ENCODE measurements at places on chromosomes 1 and 21.

GRCh38 chr1:231940701-231941100 lies 314.1 kb downstream of the DISC1 start:
- DNase-seq = no peak

GRCh38 chr1:7022058-7022457 lies 236.8 kb downstream of the CAMTA1 start:
- no peak for DNase-seq

- DNase-seq = no peak
Measured at GRCh38 chr1:34796990-34797389, 4.2 kb downstream of the GJA4 start.

DNA sequence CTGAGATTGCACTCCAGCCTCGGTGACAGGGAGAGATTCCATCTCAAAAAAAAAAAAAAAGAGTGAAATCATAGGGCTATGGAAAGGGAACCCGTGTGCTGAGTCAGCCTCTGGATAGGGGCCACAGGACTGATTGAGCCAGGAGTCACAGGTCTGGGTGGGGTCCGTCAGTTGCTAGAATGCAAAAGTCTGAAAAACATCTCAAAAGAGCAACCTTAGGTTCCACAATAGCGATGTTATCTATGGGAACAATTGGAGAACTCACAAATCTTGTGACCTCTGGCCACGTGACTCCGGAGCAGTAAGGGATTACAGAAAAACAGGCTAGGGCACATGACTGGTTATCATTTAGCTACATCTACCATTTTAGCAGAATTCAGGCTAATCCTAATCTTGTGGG lies 32.8 kb upstream of the GREM2 start:
- no peak for DNase-seq

- DNase-seq = no peak
Measured at GRCh38 chr1:162182090-162182489, 112.6 kb downstream of the NOS1AP start.

DNA sequence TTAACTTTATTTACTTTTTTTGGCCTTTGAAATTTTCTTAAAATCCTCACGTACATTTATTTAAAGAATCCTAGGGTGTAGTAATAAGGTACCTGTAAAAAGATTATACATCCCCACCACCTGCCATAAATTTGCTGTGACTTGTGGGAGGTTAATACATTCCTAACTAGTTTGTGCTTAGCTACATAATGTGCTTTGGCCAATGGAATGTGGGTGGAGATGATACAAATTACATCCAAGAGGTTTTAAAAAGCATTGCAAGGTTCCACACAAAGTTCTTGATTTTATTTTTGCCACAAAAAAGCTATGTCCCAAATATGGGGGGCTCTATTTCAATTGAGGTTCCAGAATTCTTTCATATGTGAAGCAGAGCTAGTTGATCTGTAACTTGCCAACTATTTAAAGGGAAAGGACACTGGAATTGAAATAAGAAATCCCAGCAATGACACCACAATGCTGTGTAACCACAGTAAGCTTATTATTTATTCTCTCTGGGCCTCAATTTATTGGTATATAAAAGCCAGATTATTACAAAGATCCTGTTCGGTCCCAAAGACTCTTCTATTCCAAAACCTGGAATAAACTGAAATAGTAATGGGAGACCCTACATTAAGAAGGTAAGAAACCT lies 15.7 kb downstream of the ASPM start:
- no peak for DNase-seq

DNA sequence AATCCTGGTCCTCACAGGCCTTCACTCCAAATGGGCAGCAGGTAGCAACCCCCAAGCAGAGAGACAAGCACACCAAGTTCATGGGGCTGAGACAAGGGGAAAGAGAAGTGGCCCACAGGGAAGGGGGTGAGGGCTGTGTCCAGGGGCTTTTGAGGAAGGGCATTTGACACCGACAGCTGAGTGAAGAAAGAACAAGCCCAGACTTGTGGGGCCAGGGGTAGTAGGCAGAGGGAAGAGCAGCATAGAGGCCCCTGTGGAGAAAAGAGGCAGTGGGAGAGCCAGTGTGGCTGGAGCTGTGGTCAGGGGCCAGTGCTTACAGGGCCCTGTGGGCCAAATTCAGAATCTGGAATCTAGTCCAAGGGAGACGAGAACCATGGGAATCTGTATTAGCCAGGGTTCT lies 85.4 kb downstream of the IGSF21 start:
- DNase-seq = no peak

GRCh38 chr1:228016181-228016510 lies 9.3 kb downstream of the WNT3A start:
- DNase-seq = no peak

DNA sequence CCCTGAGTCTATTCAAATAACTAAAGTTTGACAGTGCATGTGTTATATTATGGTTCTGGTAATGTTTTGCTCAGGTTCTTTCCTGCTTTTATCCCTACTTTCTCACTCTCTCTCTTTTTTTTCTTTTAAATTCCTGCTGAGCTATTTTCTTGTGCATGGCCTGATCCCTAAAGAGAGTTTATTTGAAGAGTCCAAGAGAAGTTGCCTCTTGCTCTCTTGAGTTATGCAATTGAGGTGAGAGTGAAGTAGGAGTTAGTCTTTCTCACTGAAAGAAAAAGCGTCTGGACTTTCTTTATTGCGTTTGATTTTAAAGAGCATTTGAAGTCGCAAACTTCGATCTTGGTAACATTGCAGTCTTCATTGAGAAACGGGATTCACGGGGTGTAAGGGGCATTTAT lies 136.2 kb upstream of the RAVER2 start:
- DNase-seq = no peak

GRCh38 chr1:226738995-226739695 lies at the start of gene ITPKB:
ITPKB (minus strand) TSS chr1:226739282; CDS start chr1:226737458, 1,824 bp downstream.
- DNase-seq = peak; percentile 92

- DNase-seq = no peak
Measured at GRCh38 chr1:77446841-77447555, 165.2 kb downstream of the AK5 start.

DNA sequence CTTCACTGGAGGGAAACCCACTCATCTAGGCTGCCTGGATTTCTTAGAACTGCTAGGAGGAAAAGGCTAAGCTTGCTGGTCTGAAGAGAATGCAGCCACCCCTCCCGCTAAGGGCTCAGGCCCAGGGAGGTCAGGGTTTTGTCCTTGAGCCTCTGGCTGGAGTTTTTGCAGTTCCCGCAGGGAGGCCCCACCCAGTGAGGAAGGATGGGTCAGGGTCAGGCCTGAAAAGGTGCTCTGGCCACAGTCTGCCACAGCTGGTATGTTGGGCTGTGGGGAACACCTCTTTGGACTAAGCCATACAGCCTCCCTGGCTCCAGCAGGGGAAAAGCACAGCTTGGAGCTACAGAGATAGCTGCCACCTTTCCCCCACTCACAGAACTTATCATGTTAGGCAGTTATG lies 71.4 kb upstream of the PAPPA2 start:
- no peak for DNase-seq

DNA sequence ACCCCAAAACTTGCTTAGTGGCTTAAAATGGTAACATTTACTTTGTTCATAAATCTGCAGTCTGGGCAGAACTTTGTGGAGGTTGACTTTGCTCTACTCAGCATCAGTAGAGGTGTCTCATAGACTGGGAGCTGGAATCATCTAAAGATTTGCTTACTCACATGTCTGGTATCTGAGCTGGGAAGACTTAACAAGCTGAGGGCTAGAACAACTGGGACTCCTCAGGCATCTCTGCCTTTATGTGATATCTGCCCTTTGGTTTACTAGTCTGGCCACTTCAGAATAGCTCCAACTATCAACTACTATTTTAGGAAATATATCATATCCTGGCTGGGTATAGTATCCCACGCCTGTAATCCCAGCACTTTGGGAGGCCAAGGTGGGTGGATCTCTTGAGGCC lies 82.5 kb downstream of the C4BPA start:
- no peak for DNase-seq

GRCh38 chr21:43815107-43815613 lies 25.8 kb downstream of the RRP1 start:
- DNase-seq = no peak

DNA sequence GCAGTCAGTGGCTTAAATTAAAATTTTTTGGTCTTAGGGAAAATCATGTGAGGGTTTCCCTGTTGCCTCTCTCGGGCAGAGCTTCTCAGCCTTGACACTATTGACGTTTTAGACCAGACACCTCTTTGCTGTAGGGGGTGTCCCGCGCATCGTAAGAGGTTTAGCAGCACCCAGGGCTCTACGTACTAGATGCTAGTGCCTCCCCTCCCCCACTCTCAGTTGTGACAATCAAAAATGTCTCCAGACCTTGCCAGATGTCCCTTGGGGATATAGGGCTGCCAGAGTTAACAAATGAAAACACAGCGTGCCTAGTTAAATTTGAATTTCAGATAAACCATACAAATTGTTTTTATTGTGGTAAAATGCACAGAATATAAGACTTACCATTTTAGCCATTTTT lies 293.3 kb downstream of the DISC1 start:
- DNase-seq = peak; percentile 40

DNA sequence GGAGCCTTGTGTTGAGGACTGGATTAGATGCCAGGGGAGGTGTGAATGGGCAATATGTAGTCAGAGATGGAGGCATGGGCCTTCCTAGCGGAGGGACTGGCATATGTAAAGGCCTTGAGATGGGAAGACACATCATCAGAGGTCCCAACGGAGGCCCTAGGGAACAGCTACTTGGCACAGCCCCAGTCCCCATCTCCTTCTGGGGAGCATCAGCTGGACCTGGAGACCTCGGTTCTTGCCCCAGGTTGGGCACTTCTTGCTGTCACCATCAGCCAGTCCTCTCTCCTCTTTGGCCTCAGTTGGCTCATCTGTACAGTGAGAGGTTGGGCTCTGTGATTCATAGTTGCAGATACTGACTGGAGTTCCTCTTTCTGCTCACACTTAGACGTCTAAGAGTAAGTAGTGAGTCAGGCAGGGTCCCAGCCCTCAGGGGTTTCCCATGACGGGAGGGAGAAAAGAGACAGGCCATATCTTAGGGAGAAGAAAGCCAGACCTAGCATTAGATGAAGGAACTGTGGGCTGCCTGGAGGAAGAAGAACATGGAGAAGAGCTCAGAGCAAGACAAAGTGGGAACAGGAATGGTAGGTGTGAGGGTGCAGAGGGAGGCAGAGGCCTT lies 3.4 kb upstream of the MARCKSL1 start:
- DNase-seq = no peak

DNA sequence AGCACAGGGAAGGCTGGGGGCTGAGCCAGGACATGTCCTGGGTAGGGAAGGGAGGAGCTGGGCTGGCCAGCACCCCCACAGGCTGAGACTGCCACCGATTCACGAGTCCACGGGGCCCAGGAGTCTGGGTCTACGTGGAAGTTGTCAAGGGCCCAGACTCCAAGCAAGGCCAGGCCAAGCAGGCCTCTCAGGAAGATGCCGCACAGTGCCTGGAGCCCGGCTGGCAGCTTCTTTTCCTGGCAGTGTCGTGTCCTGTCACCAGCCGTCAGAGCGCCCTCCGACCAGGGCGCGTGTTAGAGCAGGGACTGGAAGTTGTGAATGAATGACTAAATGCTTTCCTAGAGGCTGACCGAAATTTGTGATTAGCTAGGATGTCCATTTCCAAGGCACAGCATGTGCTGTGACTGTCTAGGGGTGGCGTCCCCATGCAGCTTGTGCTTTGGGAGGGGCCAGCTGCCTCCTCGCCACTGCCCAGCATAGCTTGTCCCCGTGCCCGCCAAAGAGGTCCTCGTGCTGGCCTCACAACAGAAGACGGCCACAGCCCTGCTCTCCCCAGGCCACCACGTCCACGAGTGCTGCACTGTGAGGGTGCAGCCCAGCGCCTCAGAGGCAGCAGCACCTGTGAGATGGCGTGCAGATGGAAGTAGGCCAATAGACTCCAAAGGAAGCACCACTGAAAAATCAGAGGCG lies 147.4 kb upstream of the COL6A1 start:
- no peak for DNase-seq

GRCh38 chr1:2307972-2308371 lies 79.9 kb downstream of the SKI start:
- DNase-seq = peak; percentile 49

DNA sequence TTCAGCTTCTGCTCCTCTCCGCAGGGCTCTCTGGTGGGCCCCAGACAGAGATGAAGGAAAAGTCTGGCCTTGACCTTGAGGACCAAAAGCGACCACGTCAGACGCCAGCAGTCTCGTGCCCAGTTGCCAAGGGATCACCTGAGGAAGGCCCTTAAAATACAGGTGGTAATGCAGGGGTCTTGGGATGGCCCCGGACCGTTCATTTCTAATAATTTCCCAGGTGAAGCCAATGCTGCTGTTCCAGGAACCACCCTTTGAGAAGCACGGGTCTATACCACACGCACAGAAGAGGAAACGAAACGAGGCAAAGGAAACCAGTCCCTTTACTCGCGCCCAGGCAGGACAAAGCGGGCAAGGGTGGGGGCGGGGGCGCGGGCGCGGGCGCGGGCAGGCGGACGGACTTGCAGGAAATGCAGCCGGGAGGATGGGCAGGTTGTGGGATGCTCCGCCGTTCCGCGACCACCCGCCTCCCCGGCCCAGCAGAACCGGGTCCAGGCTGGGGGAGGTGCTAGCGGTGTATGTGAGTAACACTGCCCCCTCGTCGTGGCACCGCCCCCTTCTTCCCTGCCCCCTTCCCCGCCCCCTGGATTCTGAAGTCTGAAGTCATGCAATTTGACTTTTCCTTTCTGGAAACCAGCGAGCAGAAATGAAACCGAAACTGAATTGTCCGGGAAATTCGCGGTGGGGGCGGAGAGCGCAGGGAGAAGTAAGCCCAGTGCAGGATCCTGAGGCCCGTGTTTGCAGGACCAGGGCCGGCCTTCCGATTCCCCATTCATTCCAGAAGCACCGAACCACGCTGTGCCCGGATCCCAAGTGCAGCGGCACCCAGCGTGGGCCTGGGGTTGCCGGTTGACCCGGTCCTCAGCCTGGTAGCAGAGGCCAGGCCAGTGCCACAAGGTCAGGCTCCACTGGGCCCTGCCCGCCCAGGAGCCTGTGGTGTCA lies 5.8 kb upstream of the MX1 start:
- DNase-seq = peak; percentile 60

DNA sequence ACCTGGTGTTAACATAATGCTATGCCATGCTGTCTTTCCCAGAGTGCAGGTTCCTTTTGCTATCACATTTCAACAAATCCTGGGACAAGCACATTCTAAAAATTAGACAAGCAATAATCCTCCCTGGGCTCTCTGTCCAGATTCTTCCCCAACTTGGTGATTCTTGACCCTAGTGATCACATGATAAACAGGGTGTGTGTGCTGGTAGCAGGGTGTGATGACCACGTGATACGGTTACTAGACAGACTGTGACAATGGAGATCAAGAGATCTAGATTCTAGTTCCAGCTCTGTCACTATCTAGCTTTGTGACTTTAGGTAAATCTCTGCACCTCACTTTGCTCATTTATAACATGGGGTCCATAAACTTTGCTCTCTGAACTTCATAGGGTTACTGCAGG lies 61.9 kb upstream of the HSD17B7 start:
- DNase-seq = no peak

DNA sequence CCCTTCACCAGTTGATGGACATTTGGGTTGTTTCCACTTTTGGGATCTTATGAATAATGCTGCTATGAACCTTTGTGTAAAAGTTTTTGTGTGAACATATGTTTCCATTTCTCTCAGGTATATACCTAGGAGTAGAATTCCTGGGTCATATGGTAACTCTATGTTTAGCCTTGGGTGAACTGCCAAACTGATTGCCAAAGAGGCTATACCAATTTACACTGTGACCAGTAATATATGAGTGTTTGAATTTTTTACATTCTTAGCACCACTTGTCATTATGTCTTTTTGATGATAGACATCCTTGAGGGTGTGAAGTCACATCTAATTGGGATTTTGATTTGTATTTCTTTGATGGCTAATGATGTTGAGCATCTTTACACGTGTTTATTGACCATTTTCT lies 290.1 kb downstream of the DUSP10 start:
- DNase-seq = no peak

Data from natural killer cell (primary cell).